ENCODE measurements at places on chromosomes 3 and 15. TPM values are rescaled to one million over a fixed set of nuclear protein-coding genes. Genes with fewer than 3 reads are reported as not detected.
A peak's percentile ranks its signal among the peaks of the same experiment; 100 is the strongest.

Gene AP4E1
- total RNA-seq, result 15.9 TPM

Gene C3orf22
- not detected for total RNA-seq

Gene EPHB3
- 0.11 TPM for total RNA-seq

Gene KBTBD13
- total RNA-seq, result not detected

Gene MORC1
- total RNA-seq, result not detected

Gene KBTBD8
- 10.8 TPM for total RNA-seq

Gene CYFIP1
- total RNA-seq, result 9.3 TPM

Gene PRSS50
- not detected for total RNA-seq

- no peak for DNase-seq
- no peaks in the 10 kb centered on the region for H3K36me3 ChIP-seq
- H3K4me1 ChIP-seq, result no peaks in the 10 kb centered on the region
- no peak overlapping the region for H3K27ac ChIP-seq
- H3K27me3 ChIP-seq, result no peaks in the 10 kb centered on the region
Measured at GRCh38 chr3:175672119-175672689, 813.1 kb downstream of the NAALADL2 start.

GRCh38 chr15:92840149-92840548 lies 60.0 kb upstream of the CHD2 start:
- H3K36me3 ChIP-seq, result no peaks in the 10 kb centered on the region
- H3K4me1 ChIP-seq, result peaks cover 47% of the 10 kb centered on the region
- no peaks in the 10 kb centered on the region for H3K27me3 ChIP-seq
- DNase-seq, result no peak
- peak overlapping the region; percentile 17 for H3K4me3 ChIP-seq

- H3K27ac ChIP-seq, result no peak overlapping the region
- peaks cover 4% of the 10 kb centered on the region for H3K36me3 ChIP-seq
- no peak for DNase-seq
- peaks cover 9% of the 10 kb centered on the region for H3K4me1 ChIP-seq
Measured at GRCh38 chr3:33380653-33381052, 59.6 kb downstream of the UBP1 start.

DNA sequence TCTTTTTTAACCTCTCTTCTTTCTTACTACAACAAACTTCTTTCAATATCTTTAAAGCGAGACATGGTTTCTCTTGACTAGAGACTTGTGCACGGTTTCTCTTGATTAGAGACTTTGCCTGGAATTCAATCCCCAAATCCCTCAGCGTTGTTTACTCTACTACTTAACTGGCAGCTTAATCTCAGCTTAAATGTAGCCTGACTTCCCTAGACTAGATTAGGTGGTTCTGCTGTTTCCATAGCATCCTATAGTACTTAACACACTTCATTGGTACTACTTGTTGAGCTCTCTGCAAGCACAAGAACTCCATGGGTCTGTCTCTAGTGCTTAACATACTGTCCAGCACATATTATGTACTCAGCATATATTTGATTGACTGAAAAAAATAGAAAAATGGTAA lies 168.2 kb upstream of the GPR149 start:
- no peak overlapping the region for H3K27ac ChIP-seq
- no peak for DNase-seq
- no peaks in the 10 kb centered on the region for H3K27me3 ChIP-seq

DNA sequence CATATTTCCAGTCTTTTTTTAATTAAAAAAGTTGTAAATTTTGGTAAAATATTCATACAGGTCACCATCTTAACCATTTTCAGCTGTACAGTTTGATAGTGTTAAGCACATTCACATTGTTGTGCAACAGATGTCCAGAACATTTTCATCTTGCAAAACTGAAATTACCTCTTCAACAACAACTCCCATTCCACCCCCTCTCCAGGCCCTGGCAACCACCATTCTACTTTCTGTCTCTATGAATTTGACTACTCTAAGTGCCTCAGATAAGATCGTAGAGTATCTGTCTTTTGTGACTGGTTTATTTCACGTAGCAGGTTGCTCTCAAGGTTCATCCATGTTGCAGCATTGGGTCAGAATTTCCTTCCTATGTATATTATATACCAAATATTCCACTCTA lies 76.0 kb downstream of the SLCO3A1 start:
- DNase-seq, result no peak
- no peaks in the 10 kb centered on the region for H3K27me3 ChIP-seq
- no peaks in the 10 kb centered on the region for H3K36me3 ChIP-seq
- H3K4me1 ChIP-seq, result peaks cover under 1% of the 10 kb centered on the region

GRCh38 chr15:68699881-68700454 lies 120.7 kb downstream of the ANP32A start:
- no peaks in the 10 kb centered on the region for H3K4me1 ChIP-seq
- no peaks in the 10 kb centered on the region for H3K36me3 ChIP-seq
- peaks cover 8% of the 10 kb centered on the region for H3K27me3 ChIP-seq
- no peak overlapping the region for H3K27ac ChIP-seq

GRCh38 chr3:185766329-185767001 lies 58.4 kb downstream of the IGF2BP2 start:
- H3K4me3 ChIP-seq, result no peak overlapping the region
- no peak for DNase-seq
- no peak overlapping the region for H3K27ac ChIP-seq

GRCh38 chr15:37679627-37680026 lies 254.8 kb upstream of the TMCO5A start:
- no peak overlapping the region for H3K4me3 ChIP-seq
- H3K36me3 ChIP-seq, result no peaks in the 10 kb centered on the region
- no peak overlapping the region for H3K27ac ChIP-seq
- no peaks in the 10 kb centered on the region for H3K4me1 ChIP-seq

GRCh38 chr3:89419647-89420241 lies 312.3 kb downstream of the EPHA3 start:
- H3K4me1 ChIP-seq, result no peaks in the 10 kb centered on the region
- DNase-seq, result no peak
- H3K36me3 ChIP-seq, result no peaks in the 10 kb centered on the region
- no peak overlapping the region for H3K27ac ChIP-seq
- H3K27me3 ChIP-seq, result no peaks in the 10 kb centered on the region

GRCh38 chr15:35603301-35603700 lies 57.3 kb upstream of the DPH6 start:
- no peaks in the 10 kb centered on the region for H3K36me3 ChIP-seq
- no peak overlapping the region for H3K27ac ChIP-seq
- no peak overlapping the region for H3K4me3 ChIP-seq
- no peaks in the 10 kb centered on the region for H3K27me3 ChIP-seq
- H3K4me1 ChIP-seq, result no peaks in the 10 kb centered on the region

- H3K36me3 ChIP-seq, result no peaks in the 10 kb centered on the region
- H3K27ac ChIP-seq, result no peak overlapping the region
- peaks cover 4% of the 10 kb centered on the region for H3K27me3 ChIP-seq
- no peaks in the 10 kb centered on the region for H3K4me1 ChIP-seq
- no peak overlapping the region for H3K4me3 ChIP-seq
Measured at GRCh38 chr15:56832125-56832524, 86.3 kb upstream of the TCF12 start.

- DNase-seq, result no peak
- no peak overlapping the region for H3K4me3 ChIP-seq
- H3K27me3 ChIP-seq, result no peaks in the 10 kb centered on the region
- peaks cover 9% of the 10 kb centered on the region for H3K36me3 ChIP-seq
Measured at GRCh38 chr15:75460646-75461045, 9.2 kb upstream of the SIN3A start.

DNA sequence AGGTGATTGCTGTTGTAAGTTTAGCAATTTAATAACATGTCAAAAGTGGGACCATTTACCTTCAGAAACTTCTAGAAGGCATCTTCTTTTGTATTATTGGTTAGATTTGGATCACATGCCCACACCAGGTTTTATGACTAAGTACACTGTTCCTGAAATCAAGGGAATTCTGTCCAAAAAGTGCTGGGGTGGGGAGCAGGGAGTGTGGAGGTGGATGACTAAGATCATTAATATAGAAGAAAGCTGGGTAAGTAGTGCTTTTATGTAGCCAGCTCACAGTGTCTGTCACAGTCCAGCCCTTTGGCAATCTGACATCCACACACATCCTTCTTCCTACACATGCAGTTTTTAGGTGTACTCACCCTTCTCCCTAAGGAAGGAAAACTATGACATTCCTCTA lies 120.0 kb downstream of the TMCO5A start:
- no peaks in the 10 kb centered on the region for H3K4me1 ChIP-seq
- no peak overlapping the region for H3K4me3 ChIP-seq
- DNase-seq, result no peak
- H3K27me3 ChIP-seq, result peaks cover 10% of the 10 kb centered on the region

DNA sequence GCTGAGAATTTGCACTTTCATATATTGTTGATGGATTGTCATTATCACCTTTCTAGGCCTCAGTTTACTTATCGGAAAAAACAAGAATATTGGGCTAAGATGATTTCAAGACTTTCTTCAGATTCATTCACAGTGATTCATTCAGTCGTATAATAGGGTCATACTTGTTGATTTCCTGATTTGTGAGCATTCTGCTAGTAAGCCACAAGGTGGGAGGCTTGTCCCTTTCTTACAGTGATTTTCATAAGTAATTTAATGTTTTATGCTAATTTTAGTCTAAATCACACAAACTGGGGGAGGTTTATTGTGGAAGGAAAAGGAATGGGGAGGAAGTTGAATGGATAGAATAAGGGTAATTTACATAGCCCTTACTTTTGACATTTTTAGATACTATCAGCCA lies 126.8 kb upstream of the GOLGA6L4 start:
- no peak overlapping the region for H3K4me3 ChIP-seq
- no peaks in the 10 kb centered on the region for H3K4me1 ChIP-seq
- DNase-seq, result no peak
- peaks cover 26% of the 10 kb centered on the region for H3K27me3 ChIP-seq
- no peaks in the 10 kb centered on the region for H3K36me3 ChIP-seq
- no peak overlapping the region for H3K27ac ChIP-seq

DNA sequence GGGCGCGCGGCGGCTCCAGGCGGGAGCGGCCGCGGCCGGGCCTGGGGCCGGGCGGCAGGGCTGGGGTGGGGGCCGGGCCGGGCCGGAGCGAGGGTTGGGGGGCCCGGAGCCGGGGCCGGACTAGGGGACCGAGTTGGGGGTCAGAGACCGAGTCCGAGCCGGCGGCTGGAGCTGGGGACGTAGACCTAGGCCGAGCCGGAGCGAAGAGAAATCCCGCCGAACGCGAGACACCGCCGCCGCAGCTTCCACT lies 37.3 kb downstream of the HMCES start:
- no peak for DNase-seq
- H3K27ac ChIP-seq, result peak overlapping the region; percentile 66
- H3K27me3 ChIP-seq, result no peaks in the 10 kb centered on the region
- H3K36me3 ChIP-seq, result peaks cover 8% of the 10 kb centered on the region
- peak overlapping the region; percentile 91 for H3K4me3 ChIP-seq

DNA sequence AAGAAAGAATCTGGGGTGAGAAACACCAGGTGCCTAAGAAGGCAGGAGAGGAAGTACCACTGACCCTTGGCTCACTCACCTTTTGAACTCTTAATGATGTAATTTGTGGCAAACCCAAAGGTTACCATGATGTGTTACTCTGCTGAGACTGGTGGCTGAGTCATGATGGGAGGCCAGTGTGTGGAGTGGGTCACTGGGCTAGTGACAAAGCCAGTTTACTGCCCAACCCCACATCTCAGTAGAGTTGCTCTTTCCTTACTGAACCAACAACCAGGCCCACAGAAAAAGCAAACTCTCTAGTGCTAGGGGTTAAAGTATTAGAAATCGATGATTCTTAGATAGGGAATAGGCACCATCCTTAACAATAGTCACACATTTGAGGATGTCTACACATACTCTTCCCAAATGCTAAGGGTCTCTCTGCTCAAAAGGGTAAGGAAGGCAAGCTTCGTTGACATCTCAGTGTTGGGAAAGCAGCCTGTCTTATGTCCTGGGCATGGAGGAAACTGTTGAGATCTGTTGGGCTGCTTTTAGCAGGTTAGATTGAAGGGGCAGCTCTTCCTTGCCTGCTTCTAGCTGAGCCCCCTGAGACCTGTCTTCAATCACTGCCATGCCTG lies 3.1 kb downstream of the RBP2 start:
- H3K4me3 ChIP-seq, result no peak overlapping the region
- no peaks in the 10 kb centered on the region for H3K36me3 ChIP-seq
- no peak for DNase-seq
- no peaks in the 10 kb centered on the region for H3K4me1 ChIP-seq
- no peak overlapping the region for H3K27ac ChIP-seq
- H3K27me3 ChIP-seq, result no peaks in the 10 kb centered on the region

All from activated CD8-positive, alpha-beta T cell treated with anti-CD3 and anti-CD28 coated beads, Interleukin-2, amount 10 ng/mL, durations not matched to agents 7 days and 5 days (primary cell).